ENCODE measurements at places on chromosomes 2 and 18. TPM values are rescaled to one million over a fixed set of nuclear protein-coding genes. Genes with fewer than 3 reads are reported as not detected.

Gene TEX44
- not detected for total RNA-seq

Gene GPAT2
- total RNA-seq = 1.9 TPM

DNA sequence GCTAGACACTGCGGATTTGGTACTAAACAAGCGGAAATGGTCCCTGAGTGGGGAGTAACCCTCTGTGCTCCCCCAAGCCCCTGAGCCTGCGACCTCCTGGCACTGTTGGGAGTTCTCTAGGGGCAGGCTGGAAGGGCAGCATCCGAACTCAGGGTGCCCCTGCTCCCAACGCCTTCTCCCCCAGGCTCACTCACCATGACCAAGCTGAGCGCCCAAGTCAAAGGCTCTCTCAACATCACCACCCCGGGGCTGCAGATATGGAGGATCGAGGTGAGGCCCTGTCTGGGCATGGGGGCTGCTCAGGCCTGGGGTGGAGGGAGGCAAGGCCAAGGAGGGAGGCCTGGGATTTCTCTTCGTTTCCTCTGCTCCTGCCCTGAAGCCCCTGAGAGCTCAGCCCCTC, 4.7 kb downstream of the VIL1 start:
- ATAC-seq = no peak

GRCh38 chr2:19902216-19902740, 495 bp upstream of the TTC32 start:
- no peak for ATAC-seq

Gene OR6B2
- total RNA-seq = not detected

Gene TPGS2
- total RNA-seq = 75.3 TPM

- ATAC-seq = no peak
Observed at GRCh38 chr2:190838492-190838910, 42.1 kb upstream of the GLS start.

GRCh38 chr2:45119855-45120254, 110.6 kb upstream of the SIX2 start:
- ATAC-seq = no peak

DNA sequence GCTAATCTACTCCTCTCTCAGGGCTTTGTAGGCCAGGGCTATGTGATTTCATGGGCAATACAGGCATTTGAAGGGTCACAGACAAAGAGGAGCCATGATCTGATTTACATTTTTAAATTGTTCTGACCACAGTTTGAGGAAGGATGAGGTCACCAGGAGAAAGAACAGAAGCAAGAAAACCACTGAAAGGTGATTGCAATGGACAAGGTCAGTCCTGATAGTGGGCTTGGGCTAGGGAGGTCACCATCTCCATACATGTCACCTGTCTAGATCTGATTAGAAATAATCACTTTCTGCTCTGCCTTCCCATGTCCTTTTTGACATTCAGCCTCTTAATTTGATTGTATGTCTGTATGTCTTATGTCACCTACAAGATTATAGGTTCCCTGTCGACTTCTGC, 248.9 kb upstream of the CWC22 start:
- no peak for ATAC-seq

DNA sequence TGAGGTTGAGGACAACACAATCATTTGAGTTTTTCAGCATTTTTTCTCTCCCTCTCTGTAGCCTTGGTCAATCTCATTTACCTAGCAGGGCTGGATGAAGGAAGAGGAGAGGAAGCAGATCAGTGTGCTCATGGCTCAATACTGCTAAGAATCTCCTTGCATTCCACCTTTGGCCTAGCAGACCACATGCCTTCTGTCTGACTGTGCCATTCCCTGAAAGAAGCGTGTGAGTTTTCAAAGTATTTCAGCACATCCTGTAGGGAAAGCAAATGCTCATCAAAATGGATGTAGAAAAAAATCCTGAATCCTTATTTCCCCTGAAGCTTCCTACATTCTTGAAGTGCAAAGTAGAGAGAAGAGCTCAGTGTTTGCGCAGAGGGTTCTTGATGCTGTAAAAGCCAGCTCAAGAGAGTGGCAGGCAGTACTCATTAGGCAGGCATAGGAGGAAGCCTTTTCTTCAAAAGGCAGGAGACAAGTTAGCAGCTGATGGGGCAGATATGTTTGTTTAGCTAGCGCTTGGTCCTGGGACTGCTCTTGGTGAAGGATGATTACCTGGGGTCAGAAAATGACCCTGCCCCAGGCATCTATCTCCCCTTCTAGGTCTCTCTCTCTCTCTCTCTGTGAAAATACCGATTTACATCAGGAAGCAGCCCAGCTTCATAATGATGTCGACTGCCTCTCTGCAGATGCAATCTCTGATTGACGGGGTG, 14.4 kb upstream of the PIK3C3 start:
- ATAC-seq = no peak

Gene ABHD1
- total RNA-seq = not detected

Gene GRB14
- 0.94 TPM for total RNA-seq
